A549 (cell line): ENCODE measurements at places on chromosomes 2 and 18. TPM values are rescaled to one million over a fixed set of nuclear protein-coding genes. Genes with fewer than 3 reads are reported as not detected.
A peak's percentile ranks its signal among the peaks of the same experiment; 100 is the strongest.

GRCh38 chr18:43590182-43590903 lies 313.1 kb upstream of the SYT4 start:
- DNase-seq, result peak; percentile 29

DNA sequence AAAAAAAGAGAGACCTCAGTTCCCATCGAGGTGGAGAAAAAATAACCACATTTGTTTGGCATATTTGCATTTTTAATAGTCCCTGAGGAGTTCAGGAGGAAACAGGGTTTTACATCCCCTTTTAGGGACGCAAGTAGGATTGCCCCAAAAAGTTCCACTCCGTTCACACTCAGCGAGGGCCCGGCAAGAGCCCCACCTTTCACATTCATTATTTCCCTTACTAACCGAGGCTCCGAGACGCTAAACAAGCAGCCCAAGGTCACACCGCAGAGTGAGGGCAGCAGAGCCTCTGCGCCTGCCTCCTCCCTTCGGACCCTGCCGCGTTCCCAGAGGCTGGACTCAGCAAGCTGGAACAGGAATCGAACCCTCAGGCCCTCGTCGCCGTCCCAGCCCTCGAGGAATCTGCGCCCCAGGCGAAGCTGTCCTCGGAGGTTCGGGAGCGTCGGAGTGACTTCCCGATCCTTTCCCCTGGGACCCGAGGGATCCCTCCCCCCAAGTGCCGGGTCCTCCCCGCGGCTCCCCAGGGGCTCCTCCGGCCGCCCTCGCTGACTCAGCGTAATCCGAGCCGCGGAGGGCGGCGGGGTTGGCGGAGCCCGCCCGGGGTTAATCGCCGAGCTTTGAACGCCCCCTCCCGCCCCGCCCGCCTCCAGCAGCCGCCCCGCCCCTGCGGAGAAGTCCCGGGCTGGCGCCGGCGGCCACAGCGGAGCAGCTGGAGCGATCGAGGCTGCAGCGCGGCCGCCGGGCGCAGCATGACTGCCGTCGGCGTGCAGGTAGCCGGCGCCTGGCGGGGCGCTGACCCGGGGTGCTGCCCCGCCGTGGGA lies at the start of gene TMEM37:
TSS of gene TMEM37 (plus strand) at position 700 of the 821 bp plus-strand sequence. CDS start at position 750, 50 bp downstream.
- DNase-seq, result peak; percentile 56

DNA sequence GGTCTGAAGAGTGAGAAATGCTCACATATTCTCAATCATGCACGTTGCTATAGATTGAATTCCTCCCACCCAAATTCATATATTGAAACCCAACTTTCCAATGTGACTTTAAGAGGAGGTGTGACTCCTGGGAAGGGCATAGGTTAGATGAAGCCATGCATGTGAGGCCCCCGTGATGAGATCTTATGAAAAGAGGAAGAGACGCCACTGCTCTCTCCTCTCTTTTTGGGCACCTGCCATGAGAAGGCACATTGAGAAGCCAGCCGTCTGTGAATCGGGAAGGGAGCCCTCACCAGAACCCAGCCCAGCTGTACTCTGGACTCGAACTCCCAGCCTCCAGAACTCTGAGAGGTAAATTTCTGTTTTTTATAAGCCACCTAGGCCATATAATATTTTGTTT lies 842.6 kb upstream of the SALL3 start:
- DNase-seq, result no peak

DNA sequence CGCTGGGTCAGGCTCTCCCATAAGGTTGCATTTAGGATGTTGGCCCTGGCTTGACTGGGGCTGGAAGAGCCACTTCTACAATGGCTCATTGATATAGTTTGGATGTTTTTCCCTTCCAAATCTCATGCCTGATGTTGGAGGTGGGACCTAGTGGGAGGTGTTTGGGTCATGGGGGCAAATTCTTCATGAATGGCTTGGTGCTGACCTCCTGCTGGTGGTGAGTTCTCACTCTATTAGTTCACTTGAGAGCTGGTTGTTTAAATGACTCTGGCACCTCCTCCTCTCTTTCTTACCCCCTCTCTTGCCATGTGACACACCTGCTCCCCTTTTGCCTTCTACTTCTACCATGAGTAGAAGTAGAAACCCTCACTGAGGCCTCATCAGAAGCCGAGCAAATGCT lies 20.5 kb downstream of the ACOXL start:
- DNase-seq, result no peak

MC4R gene
- 0.05 to 0.08 TPM in 2 of 3 replicates, not detected in the other for polyA plus RNA-seq

- no peak for DNase-seq
Observed at GRCh38 chr2:240931319-240931949, 25.3 kb downstream of the CROCC2 start.

GRCh38 chr18:26723981-26724380 lies 141.5 kb downstream of the AQP4 start:
- DNase-seq, result no peak

FBXO15 gene
- 0.83 to 1.4 TPM (median 1.3 TPM) in 3 replicates for polyA plus RNA-seq

- DNase-seq, result no peak
Observed at GRCh38 chr2:10271946-10272345, 30.8 kb upstream of the HPCAL1 start.

DNA sequence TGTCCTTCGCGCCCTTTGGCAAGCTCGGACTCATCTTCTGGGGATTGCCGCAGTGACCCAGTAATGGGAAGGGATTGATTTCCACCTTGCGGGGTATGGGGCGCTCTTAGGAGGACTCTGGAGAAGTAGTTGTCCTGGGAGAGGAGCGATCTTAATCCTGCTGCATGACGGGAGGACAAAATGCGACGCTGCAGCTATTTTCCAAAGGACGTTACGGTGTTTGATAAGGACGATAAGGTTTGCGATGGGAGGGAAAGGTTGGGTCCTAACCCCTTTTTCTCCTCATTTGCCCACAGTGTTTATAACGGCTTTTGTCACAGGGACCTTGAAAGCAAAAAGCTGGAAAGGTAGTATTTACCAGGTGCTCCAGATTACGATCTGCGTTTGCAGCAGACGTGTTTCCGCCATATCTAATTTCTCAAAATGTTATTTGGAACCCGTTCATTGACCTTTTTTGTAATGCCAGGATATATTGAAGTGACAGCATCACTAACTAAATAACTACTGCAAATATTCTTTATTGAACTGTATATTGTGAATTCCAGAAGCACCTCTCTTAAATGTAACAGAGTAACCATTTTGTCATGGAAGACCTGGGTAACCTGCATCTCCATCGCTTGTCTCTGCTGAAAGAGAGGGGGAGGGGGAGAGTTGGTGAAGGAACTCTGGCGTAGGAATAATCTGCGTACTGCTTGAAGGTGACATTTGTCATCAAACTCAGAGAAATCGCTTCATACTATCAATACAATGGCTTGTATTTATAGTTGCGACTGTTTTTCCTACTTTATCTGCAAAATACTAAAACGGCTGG lies 590 bp downstream of the MDH1 start:
- peak; percentile 37 for DNase-seq

GRCh38 chr2:101371636-101372035 lies 15.7 kb downstream of the CREG2 start:
- DNase-seq, result no peak

DNA sequence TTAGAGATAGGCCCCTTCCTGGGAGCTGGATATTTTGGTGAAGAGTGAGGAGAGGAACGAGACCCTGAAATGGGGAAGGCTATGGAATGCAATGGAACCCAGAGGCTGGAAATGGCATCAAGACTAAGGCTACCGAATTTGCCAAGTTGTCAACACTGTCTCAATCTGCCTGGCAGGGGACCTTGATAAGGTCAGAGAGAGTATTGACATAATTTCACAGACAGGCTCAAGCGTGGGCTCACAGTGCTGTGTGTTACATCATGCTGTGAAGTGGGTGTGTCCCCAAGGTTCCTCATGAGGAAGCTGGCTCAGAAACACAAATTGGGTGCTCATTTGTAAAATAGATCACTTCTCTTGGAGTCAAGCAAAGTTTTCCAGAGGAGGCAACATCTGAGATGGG lies 51.8 kb upstream of the CYRIA start:
- no peak for DNase-seq
